Amygdala (tissue), 56 donors: ENCODE measurements at places on chromosomes 4 and X.

- no peak for DNase-seq
These were observed 275.4 kb upstream of the PITX2 start for GRCh38 chr4:110898290-110898689.

GRCh38 chr4:17807446-17807845 lies 3.1 kb downstream of the DCAF16 start:
- DNase-seq: no peak

DNA sequence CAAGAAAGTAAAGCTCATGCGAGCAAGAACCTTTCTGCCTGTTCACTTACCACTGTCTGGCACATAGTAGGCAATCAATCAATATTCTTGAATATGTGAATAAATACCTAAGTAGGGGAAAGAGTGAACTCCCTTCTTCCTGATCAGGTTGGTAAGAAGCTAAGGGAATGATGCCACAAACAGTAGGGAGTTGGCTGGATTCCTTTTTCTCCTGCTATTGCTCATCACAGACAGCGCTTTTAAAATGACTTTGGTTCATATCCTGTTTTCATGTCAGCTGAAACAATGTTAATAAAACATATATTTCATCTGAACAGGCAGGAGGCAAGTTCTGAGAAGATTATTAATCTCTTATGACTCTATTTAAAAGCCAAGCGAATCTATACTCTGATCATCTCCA lies 99.2 kb downstream of the NSUN7 start:
- DNase-seq: no peak

DNA sequence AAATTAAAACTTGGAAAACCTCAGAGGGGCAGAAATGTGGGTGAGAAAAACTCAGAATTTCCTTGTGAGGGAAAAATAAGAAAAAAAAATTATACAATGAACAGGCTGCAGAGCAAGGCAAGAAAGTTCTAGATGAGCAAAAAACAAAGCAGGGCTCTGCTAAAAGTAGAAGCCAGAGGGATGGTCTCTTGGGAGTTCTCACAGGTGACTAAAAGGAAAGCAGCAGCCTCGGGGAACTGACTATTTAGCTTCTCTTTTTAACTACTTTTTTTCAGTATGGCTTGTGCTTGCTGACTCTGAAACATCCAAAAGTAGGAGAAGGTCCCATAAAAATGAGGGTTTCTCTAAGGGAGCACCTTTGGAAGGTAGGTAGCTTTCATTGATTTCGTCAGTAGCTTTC lies 36.4 kb downstream of the PCDH19 start:
- DNase-seq: no peak

DNA sequence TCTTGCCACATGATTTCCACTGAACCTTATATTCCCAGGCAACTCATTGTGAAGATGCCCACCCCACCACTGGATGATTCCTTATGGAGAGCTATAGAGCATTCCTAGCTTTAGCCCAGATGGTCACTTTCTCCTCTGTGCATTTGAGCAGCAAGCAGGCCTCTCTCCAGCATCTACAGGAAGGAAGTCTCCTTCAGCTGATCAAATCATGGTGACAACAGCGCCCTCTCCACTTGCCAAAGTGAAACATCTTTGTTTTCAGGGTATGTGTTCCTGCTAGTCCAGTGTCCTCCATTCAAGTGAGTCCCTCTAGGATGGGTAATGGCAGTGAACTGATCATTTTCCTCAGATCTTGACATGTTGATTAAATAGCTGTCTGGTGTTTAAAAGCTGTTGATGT lies 10.9 kb upstream of the SYTL5 start:
- DNase-seq: no peak

DNA sequence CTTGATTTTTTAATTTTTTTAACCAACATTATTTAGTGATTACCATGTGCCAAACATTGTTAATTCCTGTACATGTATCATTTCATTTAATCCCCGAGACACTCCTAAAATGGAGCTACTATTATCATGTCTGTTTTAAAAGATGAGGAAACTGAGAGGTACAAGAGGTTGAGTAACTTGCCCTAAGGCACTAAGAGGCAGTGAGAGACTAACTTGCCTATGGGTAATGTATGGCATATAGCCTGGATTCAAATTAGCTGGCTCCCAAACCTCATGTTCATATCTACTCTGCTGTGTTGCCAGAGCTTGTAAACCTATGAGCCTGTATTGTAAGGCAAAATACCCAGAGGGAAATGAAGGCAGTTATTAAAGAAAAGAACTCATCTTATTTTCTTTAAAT lies 443.6 kb downstream of the IL15 start:
- DNase-seq: no peak

GRCh38 chr4:187732524-187732923 lies 263.0 kb upstream of the ZFP42 start:
- DNase-seq: no peak

- no peak for DNase-seq
These were observed 30.2 kb upstream of the SPON2 start for GRCh38 chr4:1202526-1203011.

DNA sequence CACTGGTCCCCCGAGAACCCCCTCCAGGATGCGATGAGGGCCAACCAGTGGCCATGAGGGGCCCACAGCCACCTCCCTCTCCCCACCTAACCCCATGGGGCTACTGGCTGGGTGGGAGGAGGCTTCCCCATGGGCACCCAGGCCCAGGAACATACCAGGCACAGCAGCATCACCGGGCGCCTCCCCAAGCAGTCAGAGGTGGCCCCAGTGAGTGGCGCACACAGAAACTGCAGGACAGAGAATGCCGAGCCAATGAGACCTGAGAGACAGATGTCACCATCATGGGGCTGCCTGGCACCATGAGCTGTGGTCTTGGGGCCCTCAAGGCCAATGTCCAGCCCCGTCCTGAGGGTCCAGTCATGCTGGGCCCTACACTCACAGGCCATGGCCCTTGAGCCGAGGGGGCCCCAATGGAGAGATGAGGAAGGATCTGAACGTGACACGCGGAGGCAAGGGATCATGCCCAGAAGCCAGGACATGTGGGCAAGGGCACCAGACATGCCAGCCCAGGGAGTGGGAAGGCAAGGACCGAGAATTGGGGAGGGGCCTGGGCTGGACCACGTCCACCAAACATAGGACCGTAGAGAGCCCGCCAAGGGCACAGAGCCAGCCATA lies 30.1 kb downstream of the NOP14 start:
- no peak for DNase-seq

- DNase-seq: no peak
These were observed 19.7 kb downstream of the QDPR start for GRCh38 chr4:17492058-17492741.

GRCh38 chrX:42195506-42195905 lies 272.2 kb upstream of the CASK start:
- DNase-seq: no peak

- DNase-seq: no peak
These were observed 30.4 kb downstream of the DCTD start for GRCh38 chr4:182886768-182887167.

GRCh38 chrX:12934850-12935249 lies 28.4 kb downstream of the TLR8 start:
- no peak for DNase-seq

- DNase-seq: no peak
These were observed 77.3 kb downstream of the ARSJ start for GRCh38 chr4:113901994-113902787.

DNA sequence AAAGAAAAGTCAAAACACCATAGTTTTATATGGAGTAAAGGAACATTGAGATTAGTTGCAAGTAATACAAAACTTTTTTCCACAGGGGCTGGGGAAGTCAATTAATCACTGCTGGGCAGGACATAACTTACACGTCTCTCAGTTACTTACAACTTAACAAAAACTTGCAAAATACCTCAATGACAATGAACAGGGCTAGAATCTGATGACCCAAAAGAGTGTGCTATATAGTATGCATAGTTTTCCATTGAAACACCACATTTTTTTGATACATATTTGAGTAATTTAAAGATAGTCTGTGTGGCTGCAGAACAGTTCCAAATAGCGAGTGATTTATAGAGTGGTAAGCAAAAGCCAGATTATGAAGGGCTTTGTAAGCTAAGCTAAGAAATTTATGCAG lies 172.3 kb upstream of the TRPC5 start:
- no peak for DNase-seq

- no peak for DNase-seq
These were observed 225.8 kb upstream of the TRAM1L1 start for GRCh38 chr4:117311215-117311614.

DNA sequence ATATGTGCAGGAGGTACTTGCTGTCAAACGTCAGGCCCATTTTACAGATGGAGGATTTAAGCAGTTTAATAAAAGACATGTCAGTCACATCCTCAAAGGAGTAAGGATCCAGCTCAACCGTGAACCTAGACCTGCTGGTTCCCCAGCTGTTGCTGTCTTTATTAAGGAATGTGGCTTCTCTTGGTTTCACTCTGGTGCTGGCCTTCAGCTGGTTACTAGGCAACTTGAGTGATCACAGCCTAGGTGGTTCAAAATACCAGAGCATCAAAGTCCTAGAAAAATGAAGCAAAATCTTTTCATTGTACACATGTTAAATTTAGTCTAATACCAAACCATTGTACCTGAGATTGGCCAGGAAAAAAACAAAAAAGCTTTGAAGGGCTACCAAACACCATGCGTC lies 32.7 kb upstream of the GLRA2 start:
- no peak for DNase-seq

DNA sequence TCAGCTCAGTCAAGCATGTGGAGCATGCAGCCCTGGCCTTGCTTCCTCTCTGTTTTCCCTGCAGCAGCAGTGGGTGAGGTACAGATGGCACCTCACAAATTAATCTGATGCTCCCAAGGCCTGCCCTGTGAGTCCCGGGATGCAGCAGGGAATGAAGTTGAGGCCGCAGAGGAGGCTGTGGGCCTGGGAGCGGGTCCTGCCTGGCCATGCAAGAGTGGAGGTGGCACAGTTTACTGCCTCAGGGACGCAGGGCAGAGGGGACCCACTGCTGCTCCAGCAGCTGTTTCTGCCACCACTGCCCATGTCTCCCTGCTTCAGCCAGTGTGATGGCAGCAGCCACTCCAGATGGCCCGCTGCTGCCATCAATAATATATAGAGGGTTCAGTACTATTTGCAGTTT lies 474.6 kb downstream of the EPHA5 start:
- no peak for DNase-seq

DNA sequence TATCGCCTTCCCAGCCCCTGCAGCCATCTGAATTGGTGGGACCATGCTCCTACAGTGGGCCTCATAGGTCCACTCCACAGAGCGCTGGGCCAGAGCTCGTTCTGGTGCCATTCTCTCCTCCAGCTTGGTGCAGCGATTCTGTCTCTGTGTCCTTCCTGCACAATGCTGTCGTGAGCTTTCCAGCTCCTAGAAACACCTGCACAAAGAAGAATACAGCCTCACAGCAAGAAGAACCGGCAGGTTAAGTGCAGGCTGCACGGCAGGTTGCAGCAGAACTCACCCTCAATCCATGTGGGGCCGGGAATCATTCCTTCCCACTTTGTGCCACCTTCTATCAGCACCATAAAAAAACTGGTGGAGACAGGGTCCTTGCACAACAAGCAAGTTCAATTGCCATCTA lies 101.2 kb upstream of the ENPP6 start:
- no peak for DNase-seq

DNA sequence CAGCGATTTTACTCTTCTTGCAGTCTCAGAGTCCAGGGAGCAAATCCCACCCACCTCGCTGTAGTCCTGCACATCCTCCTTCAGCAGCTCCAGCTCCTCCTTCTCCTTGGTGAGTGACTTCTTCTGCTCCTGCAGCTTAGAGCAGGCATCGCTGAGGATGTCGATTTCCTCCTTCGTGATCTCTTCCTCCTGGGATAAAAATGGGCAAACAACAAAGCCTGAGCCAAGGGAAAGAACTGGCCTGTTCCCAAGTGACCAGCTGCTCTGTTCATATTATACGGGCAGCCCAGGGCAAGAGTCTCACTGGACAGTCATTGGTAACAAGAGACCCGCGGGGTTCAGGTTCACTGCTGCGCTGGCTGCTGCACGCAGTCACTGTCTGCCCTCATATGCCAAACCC lies 26.2 kb downstream of the FGFR3 start:
- no peak for DNase-seq

GRCh38 chrX:13692771-13693231 lies 3.9 kb downstream of the RAB9A start:
- no peak for DNase-seq

DNA sequence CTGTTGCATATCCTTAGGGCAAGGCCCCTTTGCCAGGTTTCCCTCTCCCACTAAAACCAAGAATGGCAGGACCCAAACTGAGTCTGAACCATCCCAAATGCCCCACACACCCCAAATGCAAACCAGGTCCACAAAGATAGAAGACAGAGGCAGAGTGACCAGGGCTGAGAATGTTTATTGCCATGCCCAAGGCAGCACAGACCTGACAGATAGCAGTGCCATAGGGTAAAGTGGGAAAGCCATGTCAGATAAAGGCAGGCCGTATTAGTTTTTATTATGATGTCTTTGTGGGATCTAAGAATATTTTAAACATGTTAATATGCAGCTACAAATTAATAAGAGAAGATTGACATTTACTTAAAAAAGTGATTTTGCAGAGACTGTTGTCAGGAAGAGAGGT lies 29.6 kb upstream of the MND1 start:
- no peak for DNase-seq

GRCh38 chr4:170109586-170110284 lies 20.0 kb upstream of the AADAT start:
- peak; percentile 15 for DNase-seq

GRCh38 chrX:16100673-16101072 lies 22.7 kb upstream of the GRPR start:
- no peak for DNase-seq

GRCh38 chr4:102761906-102762305 lies 1.1 kb upstream of the MANBA start:
- no peak for DNase-seq

DNA sequence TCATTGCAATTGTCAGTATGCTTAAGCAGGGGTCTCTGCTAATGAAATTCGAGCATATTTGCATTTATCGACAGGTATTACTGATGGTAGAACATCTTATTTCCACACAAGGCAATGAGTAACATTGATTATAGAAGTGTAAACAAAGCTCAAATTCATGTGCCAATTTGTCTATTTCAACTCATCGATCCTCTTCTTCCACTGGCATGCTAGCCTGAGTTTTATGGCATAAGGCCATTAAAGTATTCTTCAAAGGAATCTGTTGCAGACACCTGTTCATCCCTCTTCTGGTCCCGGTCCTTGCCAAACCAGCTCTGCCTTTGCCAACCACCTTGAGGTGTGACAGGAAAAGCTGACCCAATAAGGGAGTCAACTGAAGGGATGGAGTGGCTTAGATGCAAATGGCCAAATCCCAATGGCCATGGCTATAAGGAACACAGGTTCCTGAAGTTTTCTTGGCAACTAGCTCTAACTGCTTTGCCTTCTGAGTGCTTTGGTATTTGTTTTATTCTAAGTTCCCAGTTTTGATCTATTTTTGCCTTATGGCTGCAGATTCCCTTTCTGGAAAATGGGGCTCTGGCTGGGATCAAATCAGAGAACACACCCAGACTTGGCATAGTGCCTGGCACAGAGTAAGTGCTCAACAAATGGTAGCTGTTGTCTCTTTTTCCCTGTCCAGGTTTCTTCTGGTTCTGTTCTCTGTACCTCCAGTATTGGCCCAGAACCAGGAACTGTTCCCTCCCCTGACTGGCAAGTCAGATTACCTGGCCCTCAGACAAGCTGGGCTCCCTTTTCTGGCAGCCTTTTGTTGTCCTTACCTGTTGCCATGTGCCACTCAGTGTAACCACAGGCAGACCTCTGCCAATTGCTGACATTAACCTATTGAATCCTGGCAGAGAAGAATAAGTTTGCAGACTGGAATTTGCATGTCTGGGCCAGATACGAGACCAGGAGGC lies 63.1 kb downstream of the RTL9 start:
- no peak for DNase-seq

GRCh38 chr4:48038666-48039065 lies 22.1 kb downstream of the NIPAL1 start:
- no peak for DNase-seq

- DNase-seq: no peak
These were observed 381.7 kb downstream of the STPG2 start for GRCh38 chr4:97761445-97762114.

GRCh38 chrX:1361275-1361674 lies 24.7 kb downstream of the IL3RA start:
- DNase-seq: no peak
